GM23248 (cell line): ENCODE measurements at places on chromosomes 7 and 10.
A peak's percentile ranks its signal among the peaks of the same experiment; 100 is the strongest.

- DNase-seq = no peak
- H3K27me3 ChIP-seq = peaks cover 15% of the 10 kb centered on the region; the same call in 1 of the 2 replicates
- H3K4me1 ChIP-seq = no peaks in the 10 kb centered on the region
- H3K36me3 ChIP-seq = no peaks in the 10 kb centered on the region
- no peak overlapping the region for H3K4me3 ChIP-seq
- H3K27ac ChIP-seq = no peak overlapping the region
Measured at GRCh38 chr10:42959833-42960232, 117.0 kb upstream of the RET start.

DNA sequence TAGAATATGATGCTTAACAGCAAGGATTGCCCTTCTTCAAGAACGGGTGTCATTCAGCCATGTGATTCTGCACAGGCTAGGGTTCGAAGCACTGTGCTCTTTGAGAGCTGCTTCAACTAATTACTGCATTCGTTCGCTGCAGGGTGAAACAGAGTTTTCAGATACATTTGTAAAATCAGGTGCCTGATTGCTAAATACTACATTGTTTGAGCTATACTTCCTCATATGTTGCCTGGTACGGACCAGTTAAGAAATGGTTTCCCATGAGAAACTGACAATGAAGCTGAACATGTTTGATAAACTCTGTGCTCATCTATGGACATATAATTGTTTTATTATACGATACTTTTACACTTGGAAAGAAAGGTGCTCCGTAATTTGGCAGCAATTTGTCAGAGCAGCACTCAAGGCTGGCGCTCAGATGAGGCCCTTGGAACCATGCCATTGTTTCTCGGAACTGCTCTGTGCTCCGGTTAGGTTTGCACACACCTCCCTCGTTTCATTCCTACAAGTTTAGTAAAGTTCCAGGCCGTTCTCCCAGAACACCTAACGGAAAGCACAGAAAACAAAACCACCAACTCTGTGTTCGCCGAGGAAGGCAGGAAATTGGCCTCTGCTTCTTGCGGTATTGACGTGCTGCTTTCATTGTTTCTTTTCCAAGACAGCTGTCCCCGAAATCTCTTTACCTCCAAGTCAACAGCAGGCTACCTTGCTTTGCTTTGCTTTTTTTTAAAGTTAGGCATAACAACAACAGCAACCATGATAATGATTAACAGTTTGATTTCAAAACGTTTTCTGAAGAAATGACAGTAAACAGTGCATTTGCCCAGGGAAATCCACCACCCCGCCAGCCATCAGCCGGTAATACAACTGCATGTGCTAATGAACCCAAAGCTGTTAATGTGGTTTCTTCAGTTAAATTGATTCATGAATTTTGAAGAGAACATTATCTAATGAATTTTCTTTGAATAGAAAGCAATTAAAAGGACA lies 206.9 kb downstream of the EBF3 start:
- H3K27ac ChIP-seq = no peak overlapping the region
- H3K4me1 ChIP-seq = 0 out of 2 replicates have a peak, but pooled peaks cover 4% of the 10 kb centered on the region
- no peaks in the 10 kb centered on the region for H3K27me3 ChIP-seq

DNA sequence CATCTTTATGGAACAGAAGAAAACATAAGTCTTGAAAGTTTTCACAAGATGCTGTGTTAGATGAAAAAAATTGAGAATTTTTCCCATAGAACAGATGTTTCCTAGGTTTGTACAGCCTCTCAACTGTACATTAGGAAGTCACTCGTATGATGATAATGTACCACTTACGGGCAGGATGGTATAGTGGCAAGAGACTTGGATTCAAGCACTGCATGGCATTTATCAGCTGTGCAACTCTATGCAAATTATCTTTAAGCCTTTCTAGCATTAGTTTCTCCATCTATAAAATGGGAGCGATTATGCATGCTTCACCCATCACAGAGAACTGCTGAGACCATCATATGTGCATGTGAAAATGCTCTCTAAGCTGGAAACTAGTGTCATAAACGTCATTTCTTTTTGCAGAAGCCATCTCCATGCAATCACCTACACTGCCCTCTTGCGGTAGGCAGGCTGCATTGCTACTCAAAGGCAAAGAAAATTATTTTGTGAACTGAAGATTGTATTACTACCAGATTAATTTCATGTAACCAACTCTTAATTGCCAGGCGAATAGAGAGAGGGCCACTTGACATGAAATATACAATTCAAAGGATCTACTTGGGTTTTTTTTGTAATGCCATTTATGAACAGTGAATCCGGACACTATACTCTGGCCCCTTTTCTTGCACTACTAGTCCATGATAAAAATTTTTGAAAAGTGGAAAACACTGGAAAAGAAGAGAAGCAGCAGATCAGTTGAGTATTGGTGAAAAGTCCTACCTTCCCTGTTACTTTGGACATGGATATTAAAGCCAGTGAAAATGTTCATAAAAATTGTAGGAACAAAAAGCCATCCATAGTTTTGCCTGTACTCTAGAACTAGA lies 102.3 kb downstream of the JAZF1 start:
- H3K36me3 ChIP-seq = no peaks in the 10 kb centered on the region
- no peak overlapping the region for H3K27ac ChIP-seq
- H3K27me3 ChIP-seq = no peaks in the 10 kb centered on the region
- peak; percentile 71 for DNase-seq
- peaks cover 31% of the 10 kb centered on the region for H3K4me1 ChIP-seq

GRCh38 chr7:43318188-43318770 lies 205.8 kb downstream of the HECW1 start:
- H3K36me3 ChIP-seq = no peaks in the 10 kb centered on the region
- H3K4me3 ChIP-seq = no peak overlapping the region
- no peaks in the 10 kb centered on the region for H3K27me3 ChIP-seq
- DNase-seq = peak; percentile 34

- H3K4me1 ChIP-seq = peaks cover 6% of the 10 kb centered on the region; the same call in 1 of the 2 replicates
- H3K36me3 ChIP-seq = no peaks in the 10 kb centered on the region
- peak; percentile 87 for DNase-seq
- no peaks in the 10 kb centered on the region for H3K27me3 ChIP-seq
Measured at GRCh38 chr10:60480865-60481563, 91.3 kb upstream of the ANK3 start.

DNA sequence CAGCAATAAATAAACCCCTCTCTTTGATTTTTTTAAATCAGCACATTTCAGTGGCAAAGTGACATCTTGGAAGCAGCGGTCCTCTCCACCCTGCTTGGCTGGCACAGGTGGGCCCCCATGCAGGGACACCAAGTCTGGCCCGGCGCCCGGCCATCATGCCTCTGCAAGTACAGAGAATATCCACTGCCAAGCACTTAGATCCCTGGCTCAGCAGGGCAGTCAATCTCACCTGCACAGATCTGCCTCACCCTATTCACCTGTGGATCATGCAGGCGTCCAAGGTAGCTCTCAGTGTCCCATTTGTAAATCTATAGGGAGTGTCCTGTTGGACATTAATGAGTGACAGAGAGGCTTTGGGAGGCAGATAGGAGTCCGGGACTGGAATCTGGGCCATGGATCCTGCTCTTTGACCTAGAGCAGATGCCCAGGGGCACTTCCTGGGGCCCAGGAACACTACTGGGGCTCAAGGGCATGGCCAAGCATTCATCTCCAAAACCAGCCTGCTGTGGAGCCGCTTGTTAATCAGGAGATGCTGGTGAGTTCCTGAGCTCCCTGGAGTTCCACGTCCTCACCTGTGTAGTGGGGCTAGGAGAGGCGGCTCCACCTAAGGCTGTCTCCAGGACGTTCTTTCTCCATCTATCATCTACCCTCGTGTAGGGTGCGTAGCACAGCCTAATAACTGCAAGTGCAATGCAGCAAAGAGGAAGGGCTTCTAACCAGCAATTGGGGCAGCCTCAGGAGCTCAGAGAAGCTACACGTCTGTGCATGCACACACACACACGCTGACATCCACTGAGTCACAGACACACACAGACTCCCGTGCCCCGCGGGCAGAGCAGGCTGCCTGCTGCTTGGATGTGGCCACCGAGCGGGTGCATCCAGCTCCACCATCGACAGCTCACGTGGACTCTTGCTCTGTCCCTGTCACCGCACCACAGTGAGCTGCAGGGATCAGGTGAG lies 123.6 kb downstream of the OAT start:
- no peaks in the 10 kb centered on the region for H3K27me3 ChIP-seq
- no peak overlapping the region for H3K4me3 ChIP-seq
- no peak overlapping the region for H3K27ac ChIP-seq

GRCh38 chr7:78690174-78690573 lies 763.3 kb downstream of the MAGI2 start:
- H3K27me3 ChIP-seq = no peaks in the 10 kb centered on the region
- no peak overlapping the region for H3K27ac ChIP-seq
- peaks cover 6% of the 10 kb centered on the region; the same call in 1 of the 2 replicates for H3K4me1 ChIP-seq
- H3K4me3 ChIP-seq = no peak overlapping the region
- peak; percentile 29 for DNase-seq

DNA sequence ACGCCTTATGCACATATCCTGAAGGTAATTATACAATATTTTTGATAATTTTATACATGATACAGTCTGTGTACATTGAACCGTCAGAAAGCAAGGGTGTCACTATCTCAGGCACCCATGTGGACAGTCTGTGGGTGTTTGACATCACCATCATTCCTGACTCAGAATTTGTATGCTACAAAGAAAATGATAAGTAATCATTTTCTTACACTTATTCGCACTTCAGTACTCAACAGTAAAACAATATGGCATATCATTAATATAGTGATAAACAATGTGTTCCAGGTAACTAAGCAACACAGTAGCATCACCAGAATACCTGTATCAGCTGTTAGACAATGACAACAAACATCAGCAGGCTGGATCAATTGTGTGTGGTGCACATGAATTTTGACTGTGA lies 17.9 kb downstream of the HECW1 start:
- no peak overlapping the region for H3K4me3 ChIP-seq
- H3K4me1 ChIP-seq = peaks cover 4% of the 10 kb centered on the region; the same call in 1 of the 2 replicates
- no peak overlapping the region for H3K27ac ChIP-seq
- DNase-seq = no peak

- peak overlapping the region; percentile 30; the same call in 1 of the 2 replicates for H3K4me3 ChIP-seq
- no peaks in the 10 kb centered on the region for H3K36me3 ChIP-seq
- H3K27me3 ChIP-seq = no peaks in the 10 kb centered on the region
- DNase-seq = peak; percentile 30
- H3K27ac ChIP-seq = peak overlapping the region; percentile 86
Measured at GRCh38 chr7:134696261-134696660, 49.6 kb downstream of the BPGM start.

DNA sequence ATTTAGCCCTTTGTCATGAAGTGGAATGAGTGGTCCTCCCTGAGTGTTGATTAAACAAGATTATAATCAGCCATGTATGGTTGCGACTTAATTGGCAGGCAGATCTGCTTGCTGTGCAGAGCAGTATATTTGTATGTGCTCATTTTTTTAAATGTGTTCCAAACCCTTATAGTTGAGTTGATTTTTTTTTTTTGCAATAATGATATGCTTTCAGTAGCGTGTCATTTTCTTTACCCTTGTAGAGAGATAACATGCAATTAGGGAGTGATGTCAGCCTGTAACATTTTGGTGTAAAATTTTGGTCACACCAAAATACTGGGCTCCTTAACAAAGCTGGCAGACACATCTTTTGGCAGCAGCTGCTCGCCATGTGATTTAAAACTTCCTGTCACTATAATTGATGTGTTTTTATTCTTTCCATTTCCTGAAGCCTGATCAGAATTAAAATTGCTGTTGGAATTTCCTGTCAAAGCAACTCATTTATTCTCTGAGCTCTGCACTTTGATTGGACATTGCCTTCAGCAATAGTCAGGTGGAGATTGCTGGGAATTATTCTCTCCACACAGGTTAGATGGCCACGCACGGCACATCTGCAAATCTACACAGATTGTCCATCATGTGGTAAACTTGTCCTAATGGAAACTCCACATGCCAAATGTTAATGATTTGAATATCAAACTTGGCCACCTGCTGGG lies 125.3 kb downstream of the DYNC1I1 start:
- H3K4me1 ChIP-seq = no peaks in the 10 kb centered on the region
- DNase-seq = no peak
- no peaks in the 10 kb centered on the region for H3K27me3 ChIP-seq
- no peaks in the 10 kb centered on the region for H3K36me3 ChIP-seq

- no peaks in the 10 kb centered on the region for H3K36me3 ChIP-seq
- H3K4me3 ChIP-seq = no peak overlapping the region
- H3K4me1 ChIP-seq = no peaks in the 10 kb centered on the region
- no peak overlapping the region for H3K27ac ChIP-seq
Measured at GRCh38 chr7:111622084-111622483, 59.8 kb upstream of the IMMP2L start.

- no peak overlapping the region for H3K27ac ChIP-seq
- H3K27me3 ChIP-seq = no peaks in the 10 kb centered on the region
- no peaks in the 10 kb centered on the region for H3K36me3 ChIP-seq
- no peak overlapping the region for H3K4me3 ChIP-seq
Measured at GRCh38 chr7:135128931-135129330, 18.9 kb upstream of the TMEM140 start.

DNA sequence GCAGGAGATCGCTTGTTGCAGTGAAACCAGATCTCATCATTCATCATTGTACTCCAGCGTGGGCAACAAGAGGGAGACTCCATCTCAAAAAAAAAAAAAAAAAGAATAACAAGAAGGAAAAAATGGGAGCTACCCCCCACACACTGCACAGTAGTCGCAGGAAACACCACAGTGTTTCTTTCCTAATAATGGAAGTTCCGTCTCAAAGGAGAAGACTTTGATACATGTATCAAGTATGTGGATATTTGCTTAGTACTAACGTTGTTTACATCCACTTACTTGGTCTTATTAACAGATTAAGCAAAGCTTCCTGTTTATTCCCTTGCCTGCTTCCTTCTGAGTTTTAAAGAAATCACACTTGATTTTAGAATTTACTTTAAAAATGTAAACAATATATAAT lies 22.2 kb downstream of the YAE1 start:
- no peak overlapping the region for H3K4me3 ChIP-seq
- H3K27ac ChIP-seq = no peak overlapping the region
- peaks cover 34% of the 10 kb centered on the region for H3K4me1 ChIP-seq
- no peaks in the 10 kb centered on the region for H3K36me3 ChIP-seq
